ENCODE measurements at places on chromosomes 6 and 20. TPM values are rescaled to one million over a fixed set of nuclear protein-coding genes. Genes with fewer than 3 reads are reported as not detected.

Gene CLPSL2
- 0.99 TPM for total RNA-seq

Gene SYCP2
- total RNA-seq = 0.30 TPM

Gene TSHZ2
- not detected for total RNA-seq

Gene MATN4
- 0.16 TPM for total RNA-seq

Gene HLA-G
- not detected for total RNA-seq

Gene RGS19
- 38.9 TPM for total RNA-seq

Gene MPIG6B
- total RNA-seq = not detected

Gene SLC26A8
- 0.10 TPM for total RNA-seq

Gene NHSL1
- 3.4 TPM for total RNA-seq

Gene TRIM31
- 0.85 TPM for total RNA-seq

Gene SLC22A2
- total RNA-seq = 0.05 TPM

Gene OR2H1
- total RNA-seq = not detected

Gene GJA10
- total RNA-seq = not detected

Gene CST1
- 0.98 TPM for total RNA-seq

Gene ZNF165
- total RNA-seq = 1.1 TPM

Gene SCRT2
- not detected for total RNA-seq

Gene MYBL2
- total RNA-seq = 80.6 TPM
